ENCODE measurements at places on chromosomes 11 and 22.

GRCh38 chr11:74685905-74686304, 45.3 kb downstream of the CHRDL2 start:
- DNase-seq = no peak

DNA sequence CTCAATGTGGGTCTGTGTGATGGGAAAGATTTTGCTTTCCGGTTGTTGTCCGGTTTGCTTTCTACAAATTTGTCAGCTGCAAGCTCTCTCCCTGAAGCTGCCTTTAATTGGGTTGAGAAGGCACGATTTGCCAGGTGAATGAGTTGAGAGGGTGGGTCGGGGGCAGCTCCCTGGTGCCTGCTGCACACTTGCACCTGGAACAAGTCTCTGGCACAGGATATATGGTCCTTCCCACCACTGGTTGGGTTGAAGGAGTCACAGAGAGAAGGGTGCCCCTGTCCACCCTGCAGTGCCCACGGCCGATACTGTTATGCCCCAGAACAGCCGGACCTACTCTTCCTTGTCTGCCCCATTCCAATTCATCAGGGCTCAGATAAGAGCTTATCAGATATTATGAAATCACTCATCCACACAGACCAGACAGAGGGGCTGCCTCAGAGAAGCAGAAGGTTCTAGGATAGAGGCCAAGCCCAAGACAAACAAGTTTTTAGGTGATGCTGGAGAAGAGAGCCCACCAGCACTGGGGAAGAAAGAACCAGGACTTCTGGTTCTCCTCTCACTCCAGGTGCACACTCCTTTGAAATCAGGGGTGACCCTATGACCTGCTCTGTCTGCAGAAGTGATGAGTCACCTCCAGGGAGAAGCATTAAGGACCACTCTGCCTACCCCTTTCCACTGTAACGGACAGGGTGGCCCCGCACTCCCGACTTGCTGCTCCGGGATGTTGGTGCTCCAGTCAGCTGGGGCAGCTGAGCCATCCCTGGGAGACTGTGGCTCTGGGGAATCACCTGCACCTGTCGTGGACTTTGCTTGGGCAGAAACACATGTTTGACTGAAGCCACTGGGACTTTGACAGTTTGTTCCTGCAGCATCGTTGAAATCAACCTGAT, 45.3 kb downstream of the RTL6 start:
- no peak for DNase-seq

GRCh38 chr22:37269936-37270678, 12.2 kb upstream of the CYTH4 start:
- DNase-seq = peak; percentile 36

GRCh38 chr11:14148653-14149273, 186.2 kb downstream of the SPON1 start:
- DNase-seq = peak; percentile 30

- peak; percentile 66 for DNase-seq
Measured at GRCh38 chr11:95641495-95641894, 148.1 kb downstream of the FAM76B start.

GRCh38 chr11:111982541-111983186, 42.5 kb upstream of the DLAT start:
- no peak for DNase-seq

DNA sequence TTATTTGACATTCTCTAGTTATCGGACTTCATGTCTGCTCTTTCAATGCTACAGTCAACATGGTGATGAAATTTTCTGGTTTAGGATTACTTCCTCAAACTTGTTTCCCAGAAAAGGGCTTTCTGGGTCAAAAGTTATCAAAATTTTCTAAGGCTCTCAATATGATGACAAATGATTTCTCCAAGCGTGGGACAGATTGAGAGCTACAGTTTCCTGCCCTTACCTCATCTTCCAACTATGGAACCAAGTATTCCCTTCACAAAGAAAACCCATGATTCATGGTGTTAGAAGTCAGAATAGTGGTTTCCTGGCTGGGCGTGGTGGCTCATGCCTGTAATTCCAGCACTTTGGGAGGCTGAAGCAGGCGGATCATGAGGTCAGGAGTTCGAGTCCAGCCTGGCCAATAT, 17.8 kb downstream of the MYO18B start:
- no peak for DNase-seq

- DNase-seq = no peak
Measured at GRCh38 chr11:44755556-44756523, 29.1 kb downstream of the TSPAN18 start.

- DNase-seq = no peak
Measured at GRCh38 chr22:29233277-29233877, 27.7 kb downstream of the EMID1 start.

DNA sequence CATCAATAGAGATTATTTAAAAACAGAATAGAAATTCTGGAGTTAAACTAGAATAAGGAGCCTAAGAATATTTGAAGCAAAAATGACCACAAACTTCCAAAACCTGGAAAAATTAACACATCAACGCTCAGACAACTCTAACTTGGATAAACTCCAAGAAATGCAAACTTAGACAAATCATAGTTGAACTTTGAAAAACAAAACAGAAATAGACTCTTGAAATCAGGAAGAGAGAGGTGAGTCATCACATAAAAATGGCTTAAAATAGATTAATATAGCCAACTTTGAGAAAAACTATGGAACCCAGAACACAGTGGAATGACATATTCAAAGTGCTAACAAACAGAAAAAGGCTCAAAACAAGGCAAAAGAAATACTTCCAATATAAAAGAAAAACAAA, 974.2 kb downstream of the JRKL start:
- no peak for DNase-seq

DNA sequence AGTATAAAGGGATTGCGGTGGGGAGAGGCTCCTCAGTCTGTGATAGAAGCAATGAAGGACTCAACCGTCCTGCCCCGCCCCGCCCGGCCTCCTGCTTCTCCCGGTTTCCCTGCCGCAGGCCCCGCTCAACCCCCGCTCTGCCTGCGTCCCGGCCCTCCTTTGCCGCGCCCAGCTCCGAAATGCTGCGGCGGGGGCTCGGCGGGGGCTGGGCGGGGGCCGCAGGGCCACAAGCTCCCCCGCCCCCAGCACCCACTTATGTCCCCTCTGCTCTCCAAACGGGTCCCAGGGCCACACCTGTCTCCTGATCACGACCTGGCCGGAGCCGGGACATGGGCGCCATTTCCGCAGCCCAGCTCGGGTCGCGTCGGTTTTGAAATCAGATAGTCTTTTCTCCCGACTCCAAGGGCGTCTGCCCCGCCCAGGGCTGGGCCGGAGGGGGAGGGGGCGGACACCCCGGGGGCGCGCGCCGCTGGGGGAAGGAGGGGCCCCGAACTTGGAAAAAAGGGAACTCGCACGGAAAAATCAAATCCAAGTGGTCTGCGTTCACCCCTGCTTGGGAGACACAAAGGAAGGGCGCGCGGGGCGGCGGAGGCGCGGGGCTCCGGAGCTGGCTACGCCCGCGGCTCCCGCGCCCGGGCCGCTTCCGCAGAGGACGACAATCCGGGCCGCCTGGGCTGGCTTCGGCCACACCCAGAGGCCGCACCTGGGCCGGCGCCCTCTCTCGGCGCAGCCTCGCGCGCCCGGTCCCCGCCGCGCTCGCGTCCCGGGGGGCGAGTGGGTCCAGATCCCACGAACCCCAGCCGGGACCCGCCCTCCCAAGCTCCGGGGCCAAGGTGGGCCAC, 70.6 kb upstream of the EP300 start:
- peak; percentile 80 for DNase-seq

- no peak for DNase-seq
Measured at GRCh38 chr11:38300570-38300969, 1702.5 kb upstream of the RAG2 start.

DNA sequence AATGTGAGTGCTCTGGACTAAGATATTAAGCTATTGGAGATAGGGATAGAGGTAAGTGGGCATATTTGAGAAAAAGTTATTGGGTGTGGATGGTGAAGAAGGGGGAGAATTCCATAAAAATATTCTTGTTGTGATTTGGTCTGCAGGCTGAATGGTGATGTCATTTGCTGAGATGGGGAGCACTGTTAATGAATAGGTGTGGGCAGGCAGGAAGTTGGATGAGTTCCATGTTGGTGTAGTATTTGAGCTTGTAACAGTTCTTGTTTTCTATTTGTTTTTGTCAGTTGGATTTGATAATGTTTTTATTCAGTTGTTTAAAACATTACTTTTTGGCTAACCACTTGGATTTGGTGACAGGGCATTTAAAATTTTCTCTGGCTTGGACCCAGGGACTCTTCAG, 168.8 kb downstream of the C11orf87 start:
- no peak for DNase-seq

- DNase-seq = no peak
Measured at GRCh38 chr22:25404556-25404927, 159.9 kb upstream of the GRK3 start.

DNA sequence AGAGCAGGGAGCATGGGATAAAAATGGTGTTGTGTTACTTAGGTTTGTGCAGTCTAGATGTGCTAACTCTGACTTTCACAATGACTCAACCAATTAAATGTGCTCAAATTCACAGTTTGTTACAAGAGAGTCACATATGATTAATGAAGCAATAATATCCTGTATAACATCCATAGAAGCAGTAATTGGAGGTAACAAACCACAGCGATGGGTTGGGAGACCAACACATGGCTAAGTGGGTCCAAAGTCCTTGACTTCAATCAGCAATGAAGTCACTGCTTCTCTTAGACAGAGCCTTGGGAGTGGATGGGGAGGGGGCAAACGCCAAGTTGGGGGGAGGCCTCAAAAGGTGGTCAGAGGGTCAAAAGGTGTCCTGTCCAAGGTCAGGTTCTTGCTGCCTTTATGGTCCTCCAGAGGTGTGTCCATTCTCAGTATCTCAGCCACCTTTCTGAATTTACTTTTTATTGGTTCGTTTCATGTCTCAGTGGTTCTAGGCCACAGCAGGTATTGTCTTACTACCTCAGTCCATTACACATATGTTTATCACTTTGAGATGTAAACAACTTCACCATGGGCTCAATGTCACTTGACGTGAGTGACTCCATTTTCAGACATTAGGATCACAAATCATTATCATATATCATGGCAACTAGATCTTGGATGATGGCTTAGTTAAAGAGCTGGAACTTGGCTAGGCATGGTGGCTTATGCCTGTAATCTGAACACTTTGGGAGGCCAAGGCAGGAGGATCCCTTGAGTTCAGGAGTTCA, 32.4 kb downstream of the SLN start:
- DNase-seq = no peak

- DNase-seq = no peak
Measured at GRCh38 chr11:124078591-124078990, 36.7 kb upstream of the VWA5A start.

GRCh38 chr22:24069721-24070120, 58.6 kb downstream of the CABIN1 start:
- peak; percentile 49 for DNase-seq

- DNase-seq = no peak
Measured at GRCh38 chr11:71293961-71294782, 41.8 kb upstream of the SHANK2 start.

- no peak for DNase-seq
Measured at GRCh38 chr22:33114565-33114964, 56.4 kb upstream of the SYN3 start.

- DNase-seq = peak; percentile 33
Measured at GRCh38 chr22:39365492-39365780, 15.6 kb downstream of the SYNGR1 start.

- DNase-seq = no peak
Measured at GRCh38 chr22:23248583-23248982, 68.3 kb downstream of the BCR start.

- no peak for DNase-seq
Measured at GRCh38 chr22:45425101-45425500, 11.6 kb downstream of the RIBC2 start.

- peak; percentile 90 for DNase-seq
Measured at GRCh38 chr22:22884888-22885840, 2.5 kb upstream of the IGLL5 start.

DNA sequence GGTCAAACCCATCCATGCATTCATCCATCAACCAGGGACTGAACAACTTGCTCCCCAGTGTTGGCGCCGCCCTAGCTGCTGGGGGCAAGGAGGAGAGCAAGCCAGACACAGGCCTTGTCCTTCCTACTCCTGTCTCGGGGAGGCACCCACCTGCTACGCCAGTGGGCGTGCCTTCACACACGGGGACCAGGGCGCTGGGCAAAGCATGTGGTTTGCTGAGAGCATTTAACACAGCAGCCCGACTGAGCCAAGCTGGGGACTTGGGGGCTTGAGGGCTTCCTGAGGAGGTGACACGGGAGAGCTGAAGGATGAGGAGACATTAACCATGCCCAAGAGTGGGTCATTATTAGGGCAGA, 30.6 kb downstream of the CACNA1I start:
- no peak for DNase-seq

GRCh38 chr11:15969701-15970329, 386.5 kb downstream of the SOX6 start:
- DNase-seq = no peak

GRCh38 chr11:8310743-8311298, 47.1 kb upstream of the LMO1 start:
- DNase-seq = no peak

DNA sequence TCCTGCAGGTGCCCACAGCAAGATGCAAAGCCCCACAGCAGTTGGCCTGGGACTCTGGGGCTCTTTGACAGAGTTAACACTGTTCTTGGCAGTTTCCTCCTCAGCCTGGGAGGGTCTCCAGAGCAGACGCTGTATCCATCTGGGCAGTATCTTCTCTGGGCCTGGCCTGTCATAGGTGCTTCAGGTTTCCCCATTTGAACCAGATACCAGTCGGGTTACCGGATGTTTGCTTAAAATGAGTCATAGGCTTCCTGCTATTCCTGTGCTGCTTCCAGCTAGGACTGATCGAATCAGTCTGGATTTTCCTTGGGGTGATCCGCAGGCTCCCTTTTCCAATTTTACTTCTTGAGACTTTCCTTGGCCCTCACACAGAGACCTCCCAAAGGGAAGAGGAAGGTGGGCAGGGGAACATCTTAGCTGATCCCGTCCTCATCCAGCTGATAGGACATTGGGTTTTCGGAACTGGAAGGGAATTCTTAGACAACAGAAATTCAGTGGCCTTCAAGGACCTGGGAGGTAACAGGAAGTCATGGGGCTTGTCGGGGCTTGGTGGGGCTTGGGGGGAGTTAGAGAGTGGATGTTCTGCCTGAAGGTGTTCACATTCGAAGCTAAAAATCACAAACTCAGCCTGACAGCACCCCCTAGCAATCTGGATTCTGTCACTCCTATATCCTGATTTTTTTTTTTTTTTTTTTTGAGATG, 2.4 kb upstream of the RANGAP1 start:
- DNase-seq = no peak

DNA sequence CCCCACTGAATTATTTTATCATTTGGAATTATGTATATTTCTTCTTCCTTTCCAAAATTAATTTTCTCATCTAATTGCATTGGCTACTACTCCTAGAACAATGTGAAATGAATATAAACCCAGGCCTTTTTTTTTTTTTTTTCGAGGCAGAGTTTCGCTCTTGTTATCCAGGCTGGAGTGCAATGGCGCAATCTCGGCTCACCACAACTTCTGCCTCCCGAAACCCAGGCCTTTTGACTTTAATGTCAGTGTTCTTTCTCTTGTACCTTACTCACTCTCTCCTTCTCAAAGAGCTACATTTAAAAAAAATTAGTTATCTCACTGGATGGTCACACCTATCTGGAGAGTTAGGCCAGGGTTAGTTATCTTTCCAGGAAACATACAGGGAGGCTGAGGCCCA, 35.3 kb upstream of the LRRC32 start:
- DNase-seq = no peak

- DNase-seq = no peak
Measured at GRCh38 chr11:76559346-76559745, 111.2 kb downstream of the LRRC32 start.

- DNase-seq = peak; percentile 88
Measured at GRCh38 chr22:21657360-21658032, 8.3 kb upstream of the PPIL2 start.

GRCh38 chr11:92224054-92224406, 588 bp upstream of the FAT3 start:
- no peak for DNase-seq

- no peak for DNase-seq
Measured at GRCh38 chr11:82873919-82874333, 26.3 kb downstream of the PRCP start.
